ENCODE measurements at places on chromosomes 2 and 18.

DNA sequence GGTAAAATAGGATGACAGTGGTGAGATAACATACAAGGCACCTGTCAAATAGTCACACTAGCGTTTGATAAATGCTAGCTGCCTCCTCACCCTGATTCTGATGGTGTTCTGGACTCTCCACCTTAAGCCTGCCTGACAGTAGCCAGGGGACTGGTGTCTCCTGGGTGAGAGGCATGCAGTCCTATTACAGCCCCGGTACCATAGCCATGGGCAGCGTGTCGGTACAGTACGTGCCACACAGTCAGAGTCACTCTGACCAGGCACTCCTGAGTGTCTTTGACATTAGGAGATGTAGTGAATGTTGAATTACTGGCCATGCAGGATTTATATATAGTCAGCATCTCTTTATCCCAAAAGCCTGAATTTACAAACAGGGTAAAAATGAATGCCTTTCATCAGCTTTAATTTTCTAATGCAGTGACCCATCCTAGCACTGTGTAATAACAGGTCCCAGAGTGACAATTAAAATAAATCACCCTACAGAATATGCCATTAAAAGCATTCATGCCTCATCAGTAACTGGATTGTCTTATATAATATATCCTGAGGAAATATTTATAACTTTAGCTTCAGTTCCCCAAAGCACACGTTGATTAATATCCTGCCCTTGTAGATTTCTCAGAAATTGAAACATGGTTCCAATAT is 760.3 kb upstream of the SOX11 start:
- no peak for DNase-seq

GRCh38 chr18:40980171-40980570 is 974.9 kb upstream of the PIK3C3 start:
- no peak for DNase-seq

- DNase-seq = no peak
Observed at GRCh38 chr2:232075080-232075479, 113.6 kb downstream of the DIS3L2 start.

- DNase-seq = no peak
Observed at GRCh38 chr2:109129356-109129920, 433 bp downstream of the SH3RF3 start.

GRCh38 chr2:239964399-239965185 is 60.5 kb downstream of the NDUFA10 start:
- DNase-seq = no peak

- no peak for DNase-seq
Observed at GRCh38 chr2:183078163-183078463, 434 bp upstream of the DUSP19 start.

- DNase-seq = no peak
Observed at GRCh38 chr18:65975536-65975935, 224.7 kb downstream of the CDH7 start.

GRCh38 chr2:74917702-74918619 is 40.5 kb upstream of the POLE4 start:
- no peak for DNase-seq

DNA sequence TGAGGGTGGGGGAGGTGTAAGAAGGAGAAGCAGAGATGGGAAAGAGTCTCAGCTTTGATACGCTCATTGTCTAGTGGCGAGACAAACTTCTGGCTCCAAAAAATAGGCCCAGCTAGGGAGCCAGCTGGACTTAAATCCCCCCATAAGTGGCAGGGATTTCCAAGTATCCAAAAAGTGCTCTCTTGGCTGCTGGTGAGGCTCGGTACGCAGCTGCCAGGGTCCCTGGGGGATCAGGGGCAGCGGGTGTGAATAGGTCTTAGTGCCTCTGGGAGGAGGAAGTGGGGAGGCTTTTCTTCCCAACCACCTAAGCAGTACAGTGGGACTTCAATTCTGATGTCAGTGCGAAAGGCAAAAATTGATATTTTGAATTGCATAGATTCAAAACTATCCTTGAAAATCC is 73.5 kb downstream of the ALK start:
- no peak for DNase-seq

DNA sequence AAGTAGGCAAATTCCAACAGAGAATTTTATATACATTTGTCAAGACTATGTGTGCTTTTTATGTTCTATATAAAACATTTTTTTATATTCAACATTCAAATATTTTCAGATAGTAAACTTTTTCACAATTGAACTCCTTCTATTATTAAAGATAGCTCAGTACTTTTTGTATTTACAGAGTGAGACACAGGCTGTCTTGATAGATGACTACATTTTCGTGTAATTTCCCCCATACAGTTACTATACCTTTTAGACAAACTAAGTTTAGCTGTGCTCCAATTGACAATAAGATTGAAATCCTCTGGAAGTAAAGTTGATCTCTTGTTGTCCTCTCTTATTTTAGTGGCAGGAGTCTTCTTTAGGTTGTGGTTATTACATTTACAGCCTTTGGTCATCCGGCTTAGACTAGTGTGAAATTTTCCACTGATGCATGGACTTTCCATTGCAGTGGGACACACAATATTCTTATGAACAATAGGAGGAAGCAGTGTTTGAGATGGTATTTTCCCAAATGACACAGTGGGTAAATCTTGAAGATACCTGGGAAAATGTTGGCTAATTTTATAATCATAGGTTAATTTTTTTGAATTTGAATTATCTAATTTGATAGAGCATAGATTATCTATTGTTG is 21.0 kb downstream of the ZSWIM2 start:
- DNase-seq = no peak

GRCh38 chr2:111912547-111912946 is 14.1 kb downstream of the MERTK start:
- DNase-seq = no peak

- peak; percentile 6 for DNase-seq
Observed at GRCh38 chr2:46275995-46276394, 21.2 kb upstream of the EPAS1 start.

DNA sequence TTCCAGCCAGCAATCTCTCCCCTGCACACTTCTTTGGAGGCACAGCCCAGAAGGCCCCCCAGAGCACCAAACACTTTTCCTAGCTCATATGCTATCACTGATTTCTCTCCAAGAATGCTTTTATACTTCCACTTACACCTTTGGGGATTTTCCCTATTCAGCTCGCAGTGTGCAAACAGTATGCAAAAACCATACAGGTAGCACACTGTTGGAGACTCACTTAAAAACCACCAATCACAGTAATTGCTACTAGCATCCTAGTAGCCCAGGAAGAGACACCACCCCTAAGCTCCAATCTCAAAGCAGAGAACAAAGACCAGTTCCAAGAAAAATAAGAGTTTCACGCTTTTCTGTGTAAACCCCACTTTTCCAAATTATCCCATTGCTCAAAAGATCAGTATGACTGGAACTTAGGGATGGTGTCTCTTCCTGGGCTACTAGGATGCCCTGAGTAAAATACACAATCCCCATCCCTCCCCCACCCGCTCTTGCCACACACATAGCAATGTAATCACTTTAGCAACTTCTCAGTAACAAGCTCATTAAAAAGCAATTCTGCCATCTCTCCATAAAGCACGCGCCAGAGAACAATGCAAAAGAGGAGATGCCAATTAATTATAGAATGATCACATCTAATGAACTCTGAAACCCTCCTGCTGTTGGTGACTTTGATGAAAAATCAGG is 43.0 kb downstream of the KLF7 start:
- no peak for DNase-seq

DNA sequence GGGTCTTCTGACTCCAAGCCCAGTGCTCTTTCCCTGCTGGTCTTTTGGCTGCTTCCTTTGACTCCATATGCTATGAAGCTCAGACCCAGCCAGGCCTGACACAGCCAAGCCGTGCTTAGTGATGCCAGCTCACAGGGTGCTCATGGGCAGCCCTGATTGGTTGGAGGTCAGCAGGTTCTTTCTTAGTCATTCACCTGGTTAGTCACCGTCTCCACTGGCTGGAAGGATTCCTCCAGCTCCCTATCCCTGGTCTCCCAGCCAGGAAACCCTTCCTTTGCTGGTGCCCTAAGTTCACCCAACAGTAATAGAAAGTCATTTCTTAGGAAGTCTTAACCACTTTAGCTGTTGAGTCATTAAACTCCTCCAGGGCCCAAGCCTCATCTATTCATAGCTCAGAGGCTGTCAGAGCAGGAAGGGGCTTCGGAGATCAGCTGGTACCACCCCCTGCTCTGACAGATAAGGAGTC is 3.9 kb downstream of the KCNK3 start:
- no peak for DNase-seq

- no peak for DNase-seq
Observed at GRCh38 chr2:127170021-127170420, 50.1 kb downstream of the CYP27C1 start.

DNA sequence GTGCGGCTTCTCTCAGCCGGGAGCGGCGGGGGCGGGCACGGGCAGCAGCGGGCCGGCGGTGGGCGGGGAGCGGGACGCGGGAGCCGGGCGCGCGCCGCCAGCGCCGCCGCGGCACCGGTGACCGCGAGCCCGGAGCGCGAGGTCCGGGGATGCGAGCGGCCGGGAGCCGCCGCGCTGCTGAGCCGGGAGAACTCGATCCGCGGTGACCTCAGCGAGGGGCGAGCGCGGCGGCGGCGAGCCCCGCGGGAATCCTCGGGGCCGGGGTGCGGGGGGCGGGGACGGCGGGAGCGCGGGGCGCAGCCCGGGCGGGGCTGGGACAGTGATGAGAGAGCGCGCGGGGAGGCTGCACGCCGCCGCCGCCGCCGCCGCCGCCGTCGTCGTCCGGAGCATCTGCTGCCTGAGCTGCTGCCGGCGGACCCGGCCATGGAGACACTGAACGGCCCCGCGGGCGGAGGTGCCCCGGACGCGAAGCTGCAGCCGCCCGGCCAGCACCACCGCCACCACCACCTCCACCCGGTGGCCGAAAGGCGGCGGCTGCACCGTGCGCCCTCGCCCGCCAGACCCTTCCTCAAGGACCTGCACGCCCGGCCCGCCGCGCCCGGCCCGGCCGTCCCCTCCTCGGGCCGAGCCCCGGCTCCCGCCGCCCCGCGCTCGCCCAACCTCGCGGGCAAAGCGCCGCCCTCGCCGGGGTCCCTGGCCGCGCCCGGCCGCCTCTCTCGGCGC is at the start of gene MTCL1:
MTCL1 (plus strand) TSS at position 319 of the 723 bp plus-strand sequence; CDS start at position 424, 105 bp downstream.
- DNase-seq = no peak

DNA sequence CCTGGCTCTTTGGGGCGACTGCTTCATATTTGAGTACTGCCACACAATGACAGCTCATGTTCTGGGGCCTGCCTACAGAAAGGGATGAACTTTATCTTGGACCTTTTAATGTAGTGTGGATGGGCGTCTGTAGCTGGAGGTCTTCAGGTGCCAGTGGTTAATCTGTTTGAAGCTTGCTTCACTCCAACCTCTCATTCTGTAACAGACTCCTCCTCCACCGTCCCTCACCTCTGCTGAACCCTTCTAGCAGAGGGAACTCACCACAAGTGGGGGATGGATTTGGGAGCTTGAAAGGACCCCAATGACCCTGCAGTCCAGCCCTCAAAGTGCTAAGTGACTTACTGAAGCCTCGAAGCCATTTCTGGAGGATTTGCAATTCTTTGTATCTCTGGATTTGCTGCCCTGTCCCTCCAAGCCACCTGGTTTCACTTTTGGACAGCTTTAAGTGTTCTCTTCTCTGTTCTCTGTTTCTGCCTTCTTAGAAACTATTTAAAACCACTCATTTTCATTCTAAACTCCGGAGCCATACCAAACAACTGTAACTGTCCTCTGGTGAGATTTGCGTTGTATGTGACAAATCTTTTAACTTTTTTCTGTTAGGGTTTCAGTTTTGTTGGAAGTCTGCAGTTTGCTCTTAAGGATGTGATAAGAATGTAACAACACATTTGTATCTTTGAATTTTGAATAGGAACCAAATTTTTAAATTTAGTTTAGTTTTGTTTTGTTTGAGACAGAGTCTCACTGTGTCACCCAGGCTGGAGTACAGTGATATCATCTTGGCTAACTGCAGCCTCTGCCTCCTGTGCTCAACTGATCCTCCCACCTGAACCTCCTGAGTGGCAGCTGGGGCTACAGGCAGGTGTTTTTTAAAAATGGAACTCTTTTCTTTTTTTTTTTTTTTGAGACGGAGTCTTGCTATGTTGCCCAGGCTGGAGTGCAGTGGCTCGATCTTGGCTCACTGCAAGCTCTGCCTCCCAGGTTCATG is 37.0 kb upstream of the CASP8 start:
- DNase-seq = no peak

GRCh38 chr2:178976351-178976750 is 73.6 kb downstream of the CCDC141 start:
- DNase-seq = no peak

DNA sequence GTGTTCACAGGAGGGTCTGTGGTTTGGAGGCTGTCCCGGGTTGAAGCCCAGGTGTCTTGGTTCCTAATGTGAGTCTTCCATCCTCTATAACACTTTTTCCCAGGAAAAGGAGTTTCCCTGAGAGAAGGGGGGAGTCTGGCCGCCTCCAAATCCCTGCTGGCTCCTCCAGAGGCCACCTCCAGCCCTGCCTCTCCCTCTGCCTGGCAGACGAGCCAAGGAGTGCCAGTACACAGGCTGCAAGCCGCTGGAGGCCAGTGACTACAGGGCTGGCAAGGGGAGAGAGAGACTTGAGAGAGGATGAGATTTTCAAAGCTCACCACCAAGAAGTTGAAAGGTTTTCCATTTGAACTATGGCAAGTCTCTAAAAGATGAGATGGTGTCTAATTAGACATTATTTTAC is 154.2 kb upstream of the ID2 start:
- no peak for DNase-seq

DNA sequence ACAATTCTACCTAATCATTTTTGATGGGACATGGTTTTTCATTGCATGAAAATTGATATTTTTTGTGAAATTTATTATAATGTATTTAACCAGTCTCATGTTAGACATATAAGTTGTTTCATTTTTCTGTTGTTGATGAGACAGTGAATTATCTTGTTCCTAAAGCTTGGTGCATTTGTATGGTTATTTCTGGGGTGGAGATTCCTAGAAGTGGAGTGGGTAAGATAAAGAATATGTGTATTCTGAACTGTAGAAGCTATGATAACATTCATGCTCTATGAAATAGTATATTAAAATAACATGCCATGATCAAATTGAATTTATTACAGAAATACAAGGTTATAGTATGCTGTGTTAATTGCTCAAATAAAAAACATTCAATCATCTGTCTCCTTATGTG is 69.2 kb downstream of the BOLA3 start:
- DNase-seq = no peak

- DNase-seq = no peak
Observed at GRCh38 chr2:17804358-17804757, 11.9 kb upstream of the MSGN1 start.

- no peak for DNase-seq
Observed at GRCh38 chr2:216807857-216808272, 52.0 kb downstream of the TNP1 start.

DNA sequence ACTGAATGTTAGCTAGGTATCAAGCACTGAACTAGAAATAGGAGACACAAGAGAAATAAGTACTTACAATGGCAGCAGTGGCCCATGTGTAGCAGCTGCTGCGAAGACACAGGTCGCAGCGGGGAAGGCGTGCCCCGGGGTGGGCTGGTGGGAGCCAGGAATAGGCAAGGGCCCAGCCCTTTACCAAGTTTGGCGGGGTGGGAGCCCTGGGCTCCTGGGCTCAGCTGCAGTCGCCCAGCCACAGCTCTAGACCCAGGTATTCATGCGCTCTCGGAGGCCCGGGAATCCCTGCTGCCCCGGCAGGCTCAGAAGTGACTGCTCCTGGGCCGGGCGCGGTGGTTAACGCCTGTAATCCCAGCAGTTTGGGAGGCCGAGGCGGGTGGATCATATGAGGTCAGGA is 1287.3 kb downstream of the CNTNAP5 start:
- no peak for DNase-seq

GRCh38 chr2:7510353-7510752 is 593.1 kb downstream of the RNF144A start:
- DNase-seq = no peak

GRCh38 chr18:75638776-75639471 is 211.4 kb upstream of the SMIM21 start:
- DNase-seq = no peak

All from T-cell (primary cell).